Hepatocyte (in vitro differentiated cells): ENCODE measurements at places on chromosomes 1 and 21. TPM values are rescaled to one million over a fixed set of nuclear protein-coding genes. Genes with fewer than 3 reads are reported as not detected.

Gene WDR4
- polyA plus RNA-seq = 10.1 and 11.1 TPM in 2 replicates

Gene KCNJ15
- 0.27 and 0.88 TPM in 2 replicates for polyA plus RNA-seq

Gene KRTAP21-2
- polyA plus RNA-seq = not detected in 2 replicates

GRCh38 chr1:23790696-23791515 is at the start of gene LYPLA2:
LYPLA2 (plus strand) TSS chr1:23791145; CDS start chr1:23792683, 1,538 bp downstream.
- peak; percentile 96 for DNase-seq

Gene EXO1
- 1.00 and 3.1 TPM in 2 replicates for polyA plus RNA-seq

GRCh38 chr1:233111731-233112130 is 161.3 kb downstream of the NTPCR start:
- no peak for DNase-seq

- peak; percentile 47 for DNase-seq
These were observed 23.2 kb downstream of the LYST start for GRCh38 chr1:235843461-235843961.

GRCh38 chr1:6414443-6414844 is 5.3 kb downstream of the HES2 start:
- DNase-seq = peak; percentile 69

DNA sequence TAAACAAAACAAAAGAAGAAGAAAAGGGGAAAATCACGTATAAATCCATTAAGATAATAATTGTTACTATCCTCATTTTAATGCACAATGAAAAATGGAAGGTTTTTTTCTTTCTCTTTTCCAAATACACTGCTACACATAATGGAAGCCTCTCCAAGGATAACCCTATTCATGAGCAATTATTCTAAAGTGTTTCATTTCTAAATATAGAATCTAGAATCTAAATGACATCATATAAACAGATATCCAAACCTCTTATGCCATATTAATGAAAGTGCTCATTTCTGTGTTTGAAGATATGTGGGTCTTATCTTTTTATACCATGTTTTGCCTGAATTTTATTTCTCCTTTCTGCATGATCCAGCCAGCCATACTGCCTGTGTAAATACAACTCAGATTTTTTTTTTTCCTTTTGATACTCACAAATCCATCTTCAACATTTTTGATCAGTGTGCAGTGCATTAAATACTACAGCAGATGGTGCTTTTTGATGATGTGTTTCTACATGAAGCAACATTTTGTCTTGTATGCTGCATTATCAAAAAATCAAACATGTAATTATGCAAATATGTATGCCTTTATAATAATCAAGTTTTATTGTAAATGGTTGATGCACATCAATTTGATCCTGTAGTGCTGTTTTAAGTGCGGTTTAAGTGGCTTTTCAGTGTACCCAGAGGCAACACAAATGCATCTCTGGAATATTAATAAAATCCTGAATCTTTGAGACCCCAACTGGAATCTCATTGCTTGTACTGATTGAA is 625.6 kb upstream of the PTBP2 start:
- DNase-seq = no peak

DNA sequence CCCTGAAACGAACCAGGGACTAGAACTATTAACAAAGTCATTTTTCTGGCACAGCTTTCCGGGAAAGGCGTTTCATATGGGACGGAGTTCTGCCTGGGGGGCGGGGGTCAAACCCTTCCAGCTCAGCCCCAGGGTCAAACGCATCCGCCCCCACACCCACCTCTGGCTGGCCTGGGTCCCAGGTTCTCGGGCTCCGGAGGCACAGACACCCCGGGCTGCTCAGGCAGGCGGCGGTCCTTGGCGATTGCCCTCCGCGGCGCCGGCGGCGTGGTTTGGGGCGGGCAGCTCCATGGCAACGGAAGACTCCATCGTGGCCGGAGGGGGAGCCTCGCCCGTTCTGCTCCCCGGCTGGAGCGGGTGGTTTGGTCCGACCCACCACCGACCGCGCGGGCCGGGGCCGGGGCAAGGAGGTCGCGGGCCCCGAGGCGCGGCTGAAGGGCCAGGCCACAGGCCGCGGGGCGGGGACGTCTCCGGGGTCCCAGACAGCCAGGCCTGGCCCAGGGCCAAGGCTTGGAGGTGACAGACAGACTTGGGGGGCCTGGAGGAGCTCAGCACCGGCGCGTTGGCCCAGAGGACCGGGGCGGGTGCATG is at the start of gene CFAP74:
CFAP74 (minus strand) TSS at position 246 of the 591 bp plus-strand sequence. CDS start 12,830 bp downstream, outside the sequence.
- peak; percentile 76 for DNase-seq

DNA sequence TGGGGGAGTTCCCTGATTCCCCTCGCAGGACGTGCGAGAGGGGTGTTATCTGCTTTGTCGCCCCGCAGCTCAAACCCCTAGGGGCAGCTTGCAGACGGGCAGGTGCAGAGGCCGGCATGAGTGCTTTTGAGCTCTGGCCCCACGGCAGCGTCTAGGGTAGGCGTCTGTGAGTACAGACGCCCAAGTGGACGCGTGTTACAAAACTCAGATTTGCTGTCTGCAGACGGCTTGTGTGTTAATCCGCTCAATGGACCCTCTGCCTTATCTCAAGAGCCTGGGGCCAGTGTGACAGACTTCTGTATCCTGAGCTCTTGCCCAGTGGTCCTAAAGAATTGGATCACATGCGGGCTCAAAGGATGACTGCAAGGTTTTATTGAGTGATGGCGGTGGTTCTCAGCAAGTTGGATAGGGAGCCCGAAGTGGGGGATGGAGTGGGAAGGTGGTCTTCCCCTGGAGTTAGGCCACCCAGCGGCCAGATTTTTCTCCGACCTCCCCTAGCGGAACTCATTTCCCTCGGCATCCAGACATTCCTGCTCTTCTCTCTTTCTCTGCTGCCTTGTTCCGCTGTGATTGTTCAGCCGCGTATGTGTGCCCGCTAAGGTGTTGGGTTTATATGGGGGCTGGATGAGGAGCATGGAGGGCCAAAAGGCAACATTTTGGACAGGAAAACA is 9.4 kb downstream of the CFHR4 start:
- DNase-seq = no peak

GRCh38 chr1:26372039-26372438 is 511 bp downstream of the ZNF683 start:
- no peak for DNase-seq

Gene ARHGAP29
- 9.6 and 22.3 TPM in 2 replicates for polyA plus RNA-seq

DNA sequence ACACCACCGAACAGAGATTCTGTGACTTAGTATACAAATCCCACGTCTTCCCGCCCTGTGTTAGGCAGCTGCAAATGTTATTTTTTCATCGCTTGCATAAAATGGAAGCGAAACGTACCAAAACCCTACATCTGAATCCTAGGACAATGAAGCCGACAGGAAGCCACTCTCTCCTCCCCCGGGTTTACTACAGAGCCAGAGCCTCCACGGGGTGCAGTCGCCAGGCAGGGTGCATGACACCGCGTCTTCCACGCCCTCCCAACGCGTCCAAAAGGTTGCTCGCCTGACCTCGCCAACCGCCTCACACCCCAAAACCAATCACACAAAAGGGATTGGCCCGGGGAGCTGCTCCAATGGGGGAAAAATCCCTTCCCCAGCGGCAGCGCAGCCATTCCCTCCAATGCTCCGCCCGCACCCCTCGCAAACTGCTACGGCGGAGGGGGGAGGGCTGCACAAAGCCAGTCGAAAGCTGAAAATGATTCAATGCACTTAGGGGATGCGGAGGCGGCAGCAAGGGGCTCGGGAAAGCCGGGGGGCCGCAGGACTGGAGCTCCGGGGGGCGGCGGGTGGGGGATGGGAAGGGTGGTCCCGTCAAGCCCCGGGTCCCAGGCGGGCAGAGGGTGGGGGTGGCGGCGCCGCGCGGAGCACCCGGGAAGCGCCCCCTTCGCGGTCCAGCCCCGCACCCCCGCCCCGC is 701 bp downstream of the CEP170 start:
- peak; percentile 67 for DNase-seq

DNA sequence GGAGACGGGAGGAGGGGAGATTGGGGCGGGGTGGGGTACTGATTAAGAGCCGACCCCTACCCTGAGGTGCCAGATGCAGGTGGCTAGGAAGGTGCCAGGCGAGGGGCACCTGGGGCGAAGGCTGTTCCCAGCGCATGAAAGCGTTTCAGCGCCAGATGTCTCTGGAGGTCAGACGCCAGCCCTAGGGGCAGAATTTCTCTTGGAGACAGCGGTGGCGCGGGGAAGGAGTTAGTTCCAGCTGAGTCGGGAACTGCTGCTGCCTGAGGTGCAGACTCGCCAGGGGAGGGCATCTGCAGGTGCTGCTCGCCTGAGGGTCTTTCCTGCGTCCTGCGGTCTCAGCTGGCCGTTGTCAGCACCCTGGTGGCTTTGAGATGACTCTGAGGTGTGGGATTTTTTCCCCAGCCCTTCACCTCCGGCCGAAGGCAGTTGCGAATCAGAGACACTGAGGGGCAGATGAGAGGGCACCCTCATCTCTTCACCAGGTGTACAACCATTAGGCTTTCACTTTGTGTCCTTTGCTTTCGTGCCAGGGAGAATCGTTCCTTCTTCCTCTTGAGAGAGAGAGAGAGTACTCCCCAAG is 539 bp downstream of the CGN start:
- DNase-seq = peak; percentile 74

Gene TNFRSF4
- polyA plus RNA-seq = 0.34 TPM in 1 of 2 replicates, not detected in the other

Gene LINGO4
- not detected in 2 replicates for polyA plus RNA-seq

GRCh38 chr1:59703918-59704378 is 110.8 kb upstream of the HOOK1 start:
- no peak for DNase-seq

DNA sequence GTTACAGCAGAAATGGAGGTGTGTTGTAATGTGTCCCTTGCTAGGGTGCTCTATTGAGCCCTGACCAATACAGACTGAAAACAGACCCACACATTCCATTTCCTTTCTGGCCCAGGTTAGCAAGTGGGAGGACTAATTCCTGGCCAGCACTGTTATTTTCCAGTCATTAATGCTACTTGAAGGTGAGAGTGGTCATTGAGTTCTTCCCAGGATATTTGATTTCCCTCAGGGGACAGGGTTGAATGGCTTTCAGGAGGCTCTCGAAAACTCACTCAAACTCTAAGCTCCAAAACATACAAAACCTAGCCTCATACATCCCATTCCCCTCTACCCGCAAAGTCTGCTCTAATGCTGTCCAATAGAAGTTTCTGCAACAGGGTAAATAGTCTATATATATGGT is 6.2 kb downstream of the LRRC52 start:
- DNase-seq = no peak

DNA sequence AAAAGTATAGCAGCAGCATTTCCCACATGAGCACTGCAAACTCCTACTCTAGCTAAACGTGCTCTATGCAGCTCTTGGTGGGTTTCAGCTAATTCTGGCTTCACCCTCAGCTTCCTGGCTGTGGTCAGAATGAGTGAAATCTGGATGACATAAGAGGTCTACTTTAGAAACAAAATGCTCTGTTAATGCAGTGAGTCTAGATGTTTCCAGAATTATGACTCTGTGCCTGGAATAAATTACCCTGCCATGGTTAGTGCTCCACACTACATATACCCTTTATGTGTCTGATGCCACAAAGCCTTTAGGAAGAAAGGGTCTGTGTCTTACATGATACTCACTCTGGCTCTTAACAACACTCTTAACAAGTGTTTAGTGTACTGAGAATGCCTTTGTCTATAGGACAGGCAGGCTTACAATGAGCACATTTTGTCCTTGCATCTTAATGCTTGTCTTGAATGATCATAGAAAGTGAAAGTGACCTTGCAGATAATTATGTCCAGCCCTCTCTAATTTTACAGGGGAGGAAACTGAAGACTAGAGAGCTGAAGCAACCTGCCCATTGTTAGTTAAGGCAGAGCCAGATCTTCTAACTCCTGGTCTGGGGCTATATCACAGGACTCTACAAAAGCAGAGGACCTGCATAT is 9.2 kb downstream of the S100A10 start:
- no peak for DNase-seq

DNA sequence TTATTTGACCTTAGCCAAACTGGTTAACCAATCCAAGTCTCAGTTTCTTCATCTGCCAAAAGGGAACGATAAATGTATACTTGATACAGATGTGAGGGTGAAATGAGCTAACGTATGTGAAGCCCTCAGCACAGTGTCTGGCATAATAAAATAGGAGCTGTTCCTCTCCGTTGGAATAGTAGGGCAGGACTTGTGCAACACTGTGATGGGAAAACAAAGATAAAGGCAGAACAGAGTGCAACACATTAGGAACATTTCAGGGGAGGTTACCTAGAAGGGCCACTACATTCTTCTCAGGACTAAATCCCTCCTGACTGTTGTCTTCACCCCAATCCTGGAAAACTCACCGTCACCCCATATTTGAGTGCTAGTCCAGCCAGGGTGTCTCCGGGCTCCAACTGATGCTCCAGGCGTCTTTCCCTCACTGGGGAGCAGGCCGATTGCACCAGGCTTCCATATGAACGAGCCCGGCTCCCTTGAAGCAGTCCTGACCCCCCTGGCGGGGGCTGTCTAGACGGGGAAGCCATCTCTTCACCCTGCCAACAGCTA is 896 bp downstream of the LYSMD1 start:
- DNase-seq = no peak

DNA sequence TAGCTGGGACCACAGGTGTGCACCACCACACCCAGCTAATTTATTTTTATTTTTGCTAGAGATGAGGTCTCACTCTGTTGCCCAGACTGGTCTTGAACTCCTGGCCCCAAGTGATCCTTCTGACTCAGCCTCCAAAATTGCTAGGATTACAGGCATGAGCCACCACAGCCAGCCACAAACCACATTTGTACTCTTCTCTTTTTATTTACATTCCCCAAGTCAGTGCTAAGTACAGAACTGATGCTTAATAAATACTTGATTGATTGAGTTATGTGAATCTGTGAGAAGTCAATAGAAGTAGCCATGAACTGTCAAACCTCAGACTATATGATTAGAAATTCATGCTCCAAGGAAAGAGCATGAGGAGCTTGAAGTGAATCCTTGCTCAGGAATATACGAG is 48.5 kb upstream of the S1PR1 start:
- no peak for DNase-seq

DNA sequence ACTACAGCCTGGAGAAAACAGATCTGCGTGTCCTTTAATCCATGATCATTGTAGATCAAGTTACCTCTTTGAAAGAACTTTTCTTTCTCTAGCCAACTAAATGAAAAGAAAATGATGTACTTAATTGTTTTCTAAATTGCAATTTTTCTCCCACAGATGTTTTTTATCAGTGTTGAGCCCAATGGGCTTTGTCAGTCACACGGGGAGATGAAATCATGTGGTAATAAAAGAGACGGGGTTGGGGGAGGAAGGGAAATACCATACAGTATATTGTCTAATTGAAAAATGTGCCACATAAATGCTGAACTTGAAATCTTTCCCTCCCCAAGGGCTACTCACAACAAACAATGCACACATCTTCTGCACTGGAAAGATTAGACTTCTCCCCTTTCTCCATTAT is 58.4 kb downstream of the NTMT2 start:
- DNase-seq = no peak

GRCh38 chr1:36920371-36920770 is 113.9 kb downstream of the GRIK3 start:
- no peak for DNase-seq

Gene CHODL
- polyA plus RNA-seq = 0.31 and 0.39 TPM in 2 replicates

- no peak for DNase-seq
These were observed 53.6 kb upstream of the SPOCD1 start for GRCh38 chr1:31869449-31869848.

GRCh38 chr1:78070758-78071157 is 25.0 kb downstream of the GIPC2 start:
- DNase-seq = no peak

Gene FOXO6
- polyA plus RNA-seq = 4.2 and 5.0 TPM in 2 replicates

GRCh38 chr1:45334308-45335245 is 5.4 kb upstream of the TOE1 start:
- DNase-seq = peak; percentile 46

Gene KRTAP10-8
- polyA plus RNA-seq = not detected in 2 replicates
